ENCODE measurements at places on chromosomes 5 and 9.
A peak's percentile ranks its signal among the peaks of the same experiment; 100 is the strongest.

DNA sequence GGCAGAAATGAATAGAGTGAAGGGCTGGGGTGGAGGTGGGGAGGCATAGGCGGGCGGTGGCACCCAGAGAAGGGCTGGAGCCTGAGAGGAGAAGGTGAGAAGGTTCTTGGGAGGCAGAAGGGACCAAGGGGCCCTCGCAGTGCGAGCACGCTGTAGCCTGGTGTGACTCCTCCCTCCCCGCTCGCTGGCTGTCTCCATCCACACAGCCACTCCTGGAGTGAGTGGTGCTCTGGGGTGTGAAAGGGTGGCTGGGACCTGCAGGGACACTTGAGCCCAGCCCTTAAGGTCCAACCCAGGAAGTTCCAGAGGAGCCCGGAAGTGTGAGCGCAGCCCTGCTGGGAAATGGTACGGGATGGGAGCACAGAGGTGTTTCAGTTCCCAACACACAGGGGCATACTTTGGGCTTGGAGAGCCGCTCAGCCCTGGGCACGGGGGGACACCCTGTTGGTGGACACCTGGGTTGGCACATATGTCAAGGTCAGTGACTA, 9.3 kb upstream of the SCGB3A1 start:
- DNase-seq, result no peak

GRCh38 chr5:151721087-151721646, 34.5 kb upstream of the SPARC start:
- no peak for DNase-seq

GRCh38 chr9:13841746-13842462, 472.0 kb downstream of the NFIB start:
- DNase-seq, result no peak

DNA sequence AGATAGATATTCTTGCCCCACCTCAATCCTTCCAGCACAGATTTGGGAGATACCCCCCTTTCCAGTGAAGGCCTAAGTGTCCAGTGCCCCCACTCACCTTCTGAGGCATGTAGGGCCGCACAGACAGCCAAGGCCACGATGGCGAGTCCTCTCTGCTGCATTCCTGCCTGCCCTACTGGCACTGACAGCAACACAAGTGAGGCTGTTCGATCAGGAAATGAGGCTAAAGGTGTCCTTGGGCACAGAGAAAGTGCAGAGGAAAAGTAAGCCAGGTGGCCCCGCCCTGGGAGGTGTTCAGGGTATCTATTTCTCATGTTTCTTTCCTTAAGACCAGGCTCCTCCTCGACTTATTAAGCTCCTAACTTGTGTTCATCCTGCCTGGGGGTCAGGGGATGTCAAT, at the start of gene CCL28:
Gene CCL28 (minus strand): TSS at position 236 of the 400 bp plus-strand sequence. CDS start 75 bp downstream, at position 161.
- DNase-seq, result no peak

DNA sequence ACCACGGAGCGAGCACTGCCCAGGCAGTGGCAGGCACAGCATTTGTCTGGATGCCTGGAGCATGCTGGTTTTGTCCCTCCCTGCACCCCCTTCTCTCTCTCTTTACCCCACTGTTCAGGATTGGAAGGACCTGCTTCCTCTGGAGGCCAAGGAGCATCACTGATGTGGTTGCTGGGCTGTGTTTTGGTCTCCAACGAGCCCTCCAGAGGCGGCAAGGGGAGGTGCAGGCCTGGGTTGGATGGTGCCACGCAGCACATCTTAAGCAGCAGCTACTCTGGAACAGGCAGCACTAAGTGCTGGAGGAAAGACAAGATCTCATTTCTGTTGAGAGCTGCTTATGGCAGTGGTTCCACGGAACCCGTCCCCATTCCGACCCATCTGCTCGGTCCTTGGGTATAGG, 139.6 kb downstream of the CMYA5 start:
- DNase-seq, result no peak

DNA sequence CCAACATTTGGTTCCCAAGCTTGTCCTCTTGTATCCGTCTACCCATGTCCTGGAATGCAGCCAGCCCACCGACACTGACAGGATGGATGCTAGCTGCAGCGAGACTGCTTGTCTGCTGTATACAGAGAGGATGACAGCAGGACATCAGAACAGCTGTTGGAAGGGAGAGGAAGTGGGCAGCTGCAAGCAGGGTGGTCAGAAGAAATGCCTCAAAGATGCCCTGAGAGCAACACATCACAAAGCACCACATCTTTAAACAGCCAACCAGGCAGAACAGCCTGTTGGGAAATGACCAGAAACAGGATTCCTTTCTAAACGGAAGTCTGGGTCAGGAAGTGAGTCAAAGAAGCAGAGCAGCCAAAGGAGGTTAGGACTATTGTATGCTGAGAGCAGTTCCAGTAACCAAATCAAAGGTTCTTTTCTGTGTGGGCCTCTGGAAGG, 219.1 kb downstream of the NDUFS4 start:
- DNase-seq, result no peak

DNA sequence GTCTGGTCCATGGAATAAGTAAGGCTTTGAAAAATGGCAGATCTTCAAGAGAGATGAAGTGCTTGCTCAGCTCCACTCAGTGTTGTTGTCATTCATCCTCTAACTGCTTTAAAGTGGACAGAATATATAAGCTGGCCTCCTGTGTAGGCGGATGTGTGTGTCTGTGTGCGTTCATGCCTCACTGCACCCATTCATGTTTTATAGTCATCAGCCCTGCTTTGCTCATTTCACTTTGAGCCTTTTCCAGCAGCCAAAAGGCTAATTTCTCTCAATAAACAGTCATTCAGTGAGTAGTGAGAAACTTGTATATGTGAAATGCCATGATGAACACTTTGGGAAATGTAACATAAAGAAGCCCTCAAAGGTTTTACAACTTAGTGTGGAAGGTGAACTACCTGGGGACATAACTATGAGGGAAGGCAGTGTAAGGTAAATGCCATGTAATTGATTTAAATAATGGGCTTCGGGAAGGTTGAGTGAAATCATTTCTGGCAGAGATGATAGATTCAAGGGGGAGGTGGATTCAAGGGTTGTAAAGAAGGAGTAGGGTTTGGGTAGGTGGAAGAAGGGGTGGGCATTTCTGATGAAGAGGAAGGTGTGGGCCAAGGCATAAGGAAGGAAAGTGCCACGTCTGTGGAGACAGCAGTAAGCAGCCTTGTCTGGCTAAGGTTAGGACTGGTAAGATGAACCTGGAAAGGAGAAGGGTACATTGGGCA, 15.7 kb downstream of the TTC23L start:
- DNase-seq, result no peak

DNA sequence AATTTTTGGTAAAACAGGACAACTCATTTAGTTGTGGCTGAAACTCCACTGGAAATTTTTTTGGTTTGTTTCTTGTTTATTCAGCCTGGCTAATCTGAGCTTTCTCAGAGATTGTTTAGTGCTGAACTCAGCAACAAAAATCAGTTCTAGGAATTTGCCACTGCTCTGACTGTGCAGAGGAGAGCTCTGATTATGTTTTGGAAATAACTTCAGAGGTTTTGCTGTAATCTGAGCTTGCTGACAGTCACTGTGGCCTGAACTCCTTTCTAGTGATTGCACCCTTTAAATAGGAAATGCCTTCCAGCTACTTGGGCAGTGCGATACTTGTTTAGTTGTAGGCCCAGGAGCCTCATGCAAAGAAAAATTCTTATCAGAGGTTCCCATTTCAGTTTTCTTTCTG, 60.2 kb downstream of the OSTF1 start:
- no peak for DNase-seq

GRCh38 chr9:21552244-21553170, 70.4 kb upstream of the IFNE start:
- no peak for DNase-seq

DNA sequence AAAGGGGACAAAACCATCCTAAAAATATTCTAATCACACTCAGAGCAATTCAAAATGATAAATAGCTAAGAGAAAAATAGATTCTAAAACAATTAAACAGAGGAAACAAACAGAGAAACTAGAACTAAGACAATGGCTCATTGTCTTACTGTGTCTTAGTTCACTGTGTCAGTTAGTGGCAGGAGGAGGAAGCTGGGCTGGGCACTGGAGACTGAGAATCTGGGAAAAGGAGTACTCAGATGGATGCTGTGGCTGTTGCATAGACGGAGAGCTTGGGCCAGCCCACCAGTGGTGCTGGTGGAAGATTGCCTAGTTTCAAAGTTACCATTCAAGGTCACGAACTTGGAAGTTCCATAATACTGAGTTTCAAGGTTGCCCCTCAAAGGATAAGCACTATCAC, 94.7 kb upstream of the IFNK start:
- no peak for DNase-seq

GRCh38 chr5:134873987-134874830, at the start of gene TXNDC15:
TSS of gene TXNDC15 (plus strand) at chr5:134874371. CDS start at chr5:134874428, 57 bp downstream.
- DNase-seq, result peak; percentile 74

DNA sequence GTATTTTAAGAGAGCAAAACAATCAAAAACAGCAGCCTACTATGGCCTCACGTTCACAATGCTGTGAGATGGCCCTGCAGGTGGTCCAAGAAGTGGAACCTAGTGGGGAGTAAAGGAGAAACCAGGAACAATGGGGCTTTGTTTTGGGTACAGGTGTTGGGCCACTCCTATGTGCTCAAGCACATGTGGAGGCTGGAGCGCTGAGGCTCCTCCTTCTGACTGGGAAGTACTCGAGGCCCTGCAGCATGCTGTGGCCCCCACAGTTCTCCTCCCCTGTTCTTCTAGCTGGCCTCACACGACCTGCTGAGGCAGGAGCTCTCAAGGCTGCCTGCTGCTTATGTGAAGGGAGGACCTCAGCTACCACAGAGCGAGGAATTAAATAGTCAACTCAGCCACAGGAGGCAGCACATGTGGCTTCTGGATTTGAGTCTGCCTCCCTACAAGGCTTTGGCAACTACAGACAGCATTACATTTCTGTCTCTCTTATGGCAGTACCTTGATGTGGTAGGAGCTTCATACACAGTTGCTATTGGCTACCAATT, 482.3 kb downstream of the SPOCK1 start:
- no peak for DNase-seq

DNA sequence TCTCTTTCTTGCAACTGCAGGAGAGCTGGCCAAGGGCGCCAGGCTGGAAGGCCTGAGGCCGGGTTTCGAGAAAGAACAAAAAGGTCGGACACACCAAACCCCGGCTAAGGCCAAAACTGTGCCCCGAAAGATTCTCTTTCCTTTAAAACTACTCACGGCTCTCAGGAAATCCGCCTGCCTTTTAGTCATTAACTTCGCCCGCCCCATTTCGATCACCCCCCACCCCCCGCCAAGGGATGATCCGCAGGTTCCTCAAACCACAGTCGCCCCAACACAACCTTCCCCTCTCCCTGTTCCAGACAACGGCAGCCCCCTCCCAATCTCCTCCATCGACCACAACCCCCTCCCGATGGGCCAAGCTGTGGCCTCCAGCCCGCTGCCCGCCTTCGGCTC, 536 bp downstream of the FEM1C start:
- DNase-seq, result peak; percentile 42

GRCh38 chr5:178319541-178320041, 87.0 kb upstream of the PHYKPL start:
- DNase-seq, result no peak

DNA sequence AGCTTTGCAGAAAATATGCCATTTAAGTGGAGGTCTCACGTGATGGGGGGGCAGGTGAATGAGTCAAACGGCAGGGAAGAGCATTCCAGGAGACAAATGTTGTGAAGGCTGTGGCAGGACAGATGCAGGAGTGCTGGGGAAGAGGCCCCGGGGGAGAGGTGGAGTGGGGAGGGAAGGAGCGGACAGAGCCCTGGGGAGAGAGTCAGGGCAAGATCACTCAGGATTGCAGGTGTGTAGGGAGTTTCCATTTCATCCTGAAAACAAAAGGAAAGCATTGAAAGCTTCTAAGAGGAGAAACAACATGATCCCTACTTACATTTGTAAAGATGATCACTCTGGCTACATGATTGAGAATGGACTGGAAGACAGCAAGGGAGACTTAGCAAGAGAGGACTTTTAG, 323.3 kb downstream of the ASTN2 start:
- DNase-seq, result no peak

GRCh38 chr9:108666240-108666784, 189.5 kb downstream of the ACTL7B start:
- DNase-seq, result no peak

DNA sequence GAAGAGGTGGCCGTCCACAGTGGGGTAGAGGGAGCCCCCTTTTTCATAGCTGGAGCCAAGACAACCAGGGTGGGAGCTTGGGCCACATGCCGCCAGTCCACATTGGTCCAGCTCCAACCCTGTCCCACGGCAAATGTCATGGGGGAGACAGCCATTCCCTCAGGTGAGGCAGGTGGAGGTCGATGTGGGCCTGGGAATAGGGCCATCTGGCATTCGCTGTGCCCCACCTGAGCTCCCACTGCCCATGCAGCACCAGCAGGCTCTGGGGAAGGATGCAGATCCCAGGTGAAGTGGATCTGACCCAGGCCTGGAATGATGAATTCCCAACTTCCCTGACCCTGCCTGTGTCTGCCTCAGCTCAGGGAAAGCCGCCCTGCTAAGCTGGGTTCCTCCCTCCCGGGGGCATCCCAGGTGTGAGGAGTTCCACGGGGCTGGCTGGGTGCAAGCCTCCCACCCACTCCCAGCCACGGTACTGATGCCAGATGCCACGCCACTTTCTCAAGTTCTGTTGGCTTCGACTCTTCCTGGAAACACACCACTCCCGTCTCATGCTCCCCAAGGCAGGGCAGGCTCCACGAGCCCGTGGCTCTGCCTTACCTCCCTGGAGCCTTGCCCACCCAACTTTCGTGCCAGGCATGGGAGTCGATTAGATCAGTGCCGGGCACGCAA, 25.2 kb upstream of the FCN2 start:
- no peak for DNase-seq

GRCh38 chr5:115022303-115022702, 147.4 kb downstream of the TRIM36 start:
- no peak for DNase-seq

GRCh38 chr5:92588876-92589275, 992.1 kb downstream of the NR2F1-AS1 start:
- DNase-seq, result no peak

DNA sequence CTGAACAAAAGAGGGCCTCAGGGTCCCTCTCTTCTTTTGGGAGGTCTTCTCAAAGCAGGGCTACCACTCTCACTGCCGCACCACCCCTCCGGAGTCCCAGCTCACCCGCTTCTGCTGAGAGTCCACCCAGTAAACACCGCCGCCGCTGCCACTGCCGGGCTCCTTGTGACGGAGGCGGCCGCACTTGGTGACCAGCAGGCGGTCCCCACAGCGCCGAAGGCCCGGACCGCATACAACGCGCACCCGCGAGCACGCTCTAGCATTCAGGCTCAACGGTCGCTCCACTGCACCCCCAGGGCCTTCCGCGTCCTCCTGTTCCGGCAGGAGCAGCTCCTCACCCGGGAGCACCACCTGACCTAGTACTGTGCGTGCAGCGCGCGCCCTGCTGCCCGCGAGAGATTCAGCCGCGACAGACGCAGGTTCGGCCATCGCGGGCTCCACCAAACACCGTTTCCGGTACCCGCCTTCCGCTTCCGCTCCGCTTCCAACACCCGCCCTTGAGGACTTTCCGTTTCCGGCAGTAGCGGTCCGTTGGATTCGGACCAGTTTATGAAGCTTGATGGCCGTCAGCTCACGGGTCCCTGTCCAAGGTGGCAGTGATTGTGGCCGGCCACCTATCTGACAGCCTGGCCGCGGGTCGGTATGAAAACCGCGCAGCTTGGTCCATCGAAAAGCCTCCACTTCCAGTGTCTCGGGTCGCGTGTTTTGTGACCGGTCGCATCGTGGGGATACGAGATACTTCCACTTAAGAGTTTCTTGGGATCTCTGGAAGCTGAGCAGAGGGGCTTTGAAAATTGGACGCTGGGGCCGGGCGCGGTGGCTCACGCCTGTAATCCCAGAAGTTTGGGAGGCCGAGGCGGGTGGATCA, at the start of gene EXOSC3:
Gene EXOSC3 (minus strand): TSS at position 449 of the 868 bp plus-strand sequence. CDS start 20 bp downstream, at position 429.
- peak; percentile 81 for DNase-seq

GRCh38 chr5:10567121-10567591, 3.3 kb downstream of the ANKRD33B start:
- no peak for DNase-seq
